IPS DF 6.9 (cell line): ENCODE measurements at places on chromosomes 11 and 22.

- DNase-seq: no peak
Observed at GRCh38 chr22:37178350-37179125, 9.5 kb downstream of the C1QTNF6 start.

DNA sequence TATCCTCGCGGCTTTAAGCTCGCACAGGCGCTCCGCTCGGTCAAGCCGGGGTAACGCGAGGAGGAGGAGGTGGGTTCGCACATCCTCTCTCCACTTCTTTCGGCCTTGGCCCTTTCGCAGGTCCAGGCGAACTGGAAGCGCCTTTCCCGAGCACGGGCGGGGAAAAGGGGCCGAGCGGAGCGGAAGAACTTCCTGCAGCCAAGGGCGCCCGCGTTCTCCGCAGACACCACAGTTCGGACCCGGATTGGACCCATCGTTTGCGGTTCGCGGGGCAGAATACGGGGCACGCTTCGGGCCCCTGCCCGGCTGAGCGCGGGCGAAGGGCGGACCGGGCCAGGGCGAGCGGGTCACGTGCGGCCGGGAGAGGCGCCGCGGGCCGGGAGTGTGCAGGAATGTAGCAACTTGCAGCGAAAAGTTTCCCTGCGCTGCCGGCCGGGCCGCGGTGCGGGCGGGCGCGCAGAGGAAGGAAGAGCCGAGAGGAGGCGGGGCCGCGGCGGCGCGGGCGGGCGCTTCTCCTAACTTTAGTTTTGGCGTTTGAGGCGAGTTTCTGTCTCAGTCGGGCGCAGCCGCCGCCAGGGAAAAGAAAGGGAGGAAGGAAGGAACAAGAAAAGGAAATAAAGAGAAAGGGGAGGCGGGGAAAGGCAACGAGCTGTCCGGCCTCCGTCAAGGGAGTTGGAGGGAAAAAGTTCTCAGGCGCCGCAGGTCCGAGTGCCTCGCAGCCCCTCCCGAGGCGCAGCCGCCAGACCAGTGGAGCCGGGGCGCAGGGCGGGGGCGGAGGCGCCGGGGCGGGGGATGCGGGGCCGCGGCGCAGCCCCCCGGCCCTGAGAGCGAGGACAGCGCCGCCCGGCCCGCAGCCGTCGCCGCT, at the start of gene YAP1:
Gene YAP1, plus strand, starts transcription at position 552 of the 865 bp plus-strand sequence. CDS start 402 bp downstream, outside the sequence.
- DNase-seq: no peak

- no peak for DNase-seq
Observed at GRCh38 chr22:20424568-20424931, 13.1 kb downstream of the SCARF2 start.

DNA sequence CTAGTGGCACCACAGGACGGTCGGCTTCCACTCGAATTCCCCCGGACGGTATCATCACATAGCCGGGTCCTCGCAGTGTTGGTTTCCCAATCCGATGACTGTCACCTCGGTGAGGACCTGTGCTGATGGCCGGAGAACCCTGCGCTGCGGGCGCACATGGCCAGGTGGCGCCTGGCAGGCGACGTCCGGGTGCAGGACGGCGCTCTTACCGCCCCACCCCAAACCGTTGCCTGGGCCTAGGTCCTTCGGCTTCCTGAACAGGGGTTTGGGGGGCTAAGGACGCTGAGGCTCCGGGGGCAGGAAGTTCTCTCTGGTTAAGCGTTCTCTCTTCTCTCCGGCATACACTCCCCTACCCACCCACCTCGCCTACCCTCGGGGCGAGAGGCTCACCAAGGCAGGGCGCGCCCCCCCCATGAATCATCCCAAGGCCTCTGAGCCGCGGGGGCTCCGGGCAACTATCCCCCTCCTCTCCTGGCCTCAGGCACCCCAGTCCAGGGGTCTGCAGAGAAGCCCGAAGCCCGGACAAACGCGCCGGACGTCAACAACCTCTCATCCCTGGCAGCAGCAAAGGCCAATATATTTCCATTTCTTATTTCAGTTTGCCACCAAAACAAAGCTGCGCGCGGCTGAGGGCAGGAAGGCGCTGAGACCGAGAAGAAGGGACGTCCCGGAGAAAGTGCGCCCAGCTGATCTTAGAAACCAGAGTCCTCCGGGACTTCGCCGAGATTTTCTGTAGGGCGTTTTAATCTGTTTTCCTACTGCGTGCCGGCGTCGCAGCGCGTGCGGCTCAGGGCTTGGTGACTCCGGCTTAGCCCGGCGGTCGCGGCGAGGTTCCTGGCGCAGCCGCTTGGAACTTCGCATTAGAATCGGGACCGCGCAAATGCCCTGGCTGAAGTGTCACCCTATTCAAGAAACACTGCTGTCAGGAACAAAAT, 5.6 kb downstream of the ALX4 start:
- DNase-seq: no peak

DNA sequence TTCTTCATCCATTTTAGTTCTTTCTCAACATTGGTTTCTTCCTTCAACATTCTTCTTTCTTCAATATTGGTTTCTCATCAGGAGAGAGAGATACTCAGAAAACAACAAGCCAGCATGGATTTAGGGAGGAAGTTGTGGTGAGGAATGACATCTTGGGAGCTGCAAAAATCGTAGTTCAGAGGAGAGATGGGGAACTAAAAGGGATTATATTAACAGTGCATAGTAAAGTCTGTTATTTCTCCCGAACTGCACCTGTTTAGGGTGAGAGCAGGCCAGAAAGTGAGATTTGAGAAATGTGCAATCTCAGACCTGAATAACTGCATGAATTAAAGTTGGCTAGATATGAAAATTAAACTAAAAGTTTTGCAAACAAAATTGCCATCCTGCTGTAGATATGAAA, 94.5 kb downstream of the CASP12 start:
- no peak for DNase-seq

GRCh38 chr11:71461696-71462095, 8.7 kb downstream of the NADSYN1 start:
- no peak for DNase-seq

- no peak for DNase-seq
Observed at GRCh38 chr22:22752556-22753477, 108.4 kb downstream of the GGTLC2 start.
